ENCODE measurements at places on chromosomes 11 and 22. TPM values are rescaled to one million over a fixed set of nuclear protein-coding genes. Genes with fewer than 3 reads are reported as not detected.

GRCh38 chr11:76085270-76085669, 121.0 kb downstream of the WNT11 start:
- no peak for DNase-seq

- peak; percentile 62 for DNase-seq
Observed at GRCh38 chr22:18110194-18110953, at the start of gene TUBA8. TSS of gene TUBA8 (plus strand) at chr22:18110809. CDS start at chr22:18110866, 57 bp downstream.

- peak; percentile 26 for DNase-seq
Observed at GRCh38 chr22:50699756-50700386, 27.2 kb downstream of the SHANK3 start.

DNA sequence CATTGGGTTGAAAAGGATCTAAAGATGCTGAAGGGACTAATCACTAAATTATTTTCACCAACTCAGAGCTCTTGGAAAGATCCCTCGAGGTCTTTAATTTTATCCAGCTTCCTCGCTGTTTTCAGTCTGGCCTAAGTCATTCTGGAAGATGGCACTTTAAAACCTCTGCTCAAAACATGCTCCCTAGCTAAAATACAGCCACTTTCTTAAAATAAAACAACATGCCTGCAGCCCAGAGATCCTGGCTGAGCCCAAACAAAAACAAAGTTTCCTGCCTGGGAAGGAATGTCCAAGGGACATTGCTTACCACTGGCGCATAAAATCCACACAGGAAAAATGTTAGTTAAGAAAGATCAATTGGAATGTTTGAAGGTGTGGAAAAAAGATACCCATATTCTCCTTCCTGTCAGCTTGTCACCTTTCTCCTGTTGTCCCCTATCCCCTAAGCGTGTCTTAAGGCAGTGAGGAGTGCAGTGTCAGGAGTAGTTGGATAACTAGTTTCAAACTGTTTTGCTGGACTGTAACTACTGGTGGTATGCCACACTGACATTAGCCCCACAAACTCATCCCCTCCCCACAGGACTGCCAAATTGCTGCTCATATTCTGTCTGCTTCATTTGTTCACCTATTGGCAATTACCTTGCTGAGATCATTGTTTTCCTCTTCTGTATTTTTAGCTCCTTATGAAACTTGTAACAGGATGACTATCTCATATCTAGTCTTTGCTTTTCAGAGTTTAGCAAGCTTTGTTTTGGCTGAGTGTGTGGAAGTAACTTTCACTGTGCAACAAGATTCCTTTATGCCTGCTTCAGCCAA, 108.3 kb upstream of the SESN3 start:
- no peak for DNase-seq

- no peak for DNase-seq
Observed at GRCh38 chr11:42462558-42463310, 849.1 kb upstream of the API5 start.

DNA sequence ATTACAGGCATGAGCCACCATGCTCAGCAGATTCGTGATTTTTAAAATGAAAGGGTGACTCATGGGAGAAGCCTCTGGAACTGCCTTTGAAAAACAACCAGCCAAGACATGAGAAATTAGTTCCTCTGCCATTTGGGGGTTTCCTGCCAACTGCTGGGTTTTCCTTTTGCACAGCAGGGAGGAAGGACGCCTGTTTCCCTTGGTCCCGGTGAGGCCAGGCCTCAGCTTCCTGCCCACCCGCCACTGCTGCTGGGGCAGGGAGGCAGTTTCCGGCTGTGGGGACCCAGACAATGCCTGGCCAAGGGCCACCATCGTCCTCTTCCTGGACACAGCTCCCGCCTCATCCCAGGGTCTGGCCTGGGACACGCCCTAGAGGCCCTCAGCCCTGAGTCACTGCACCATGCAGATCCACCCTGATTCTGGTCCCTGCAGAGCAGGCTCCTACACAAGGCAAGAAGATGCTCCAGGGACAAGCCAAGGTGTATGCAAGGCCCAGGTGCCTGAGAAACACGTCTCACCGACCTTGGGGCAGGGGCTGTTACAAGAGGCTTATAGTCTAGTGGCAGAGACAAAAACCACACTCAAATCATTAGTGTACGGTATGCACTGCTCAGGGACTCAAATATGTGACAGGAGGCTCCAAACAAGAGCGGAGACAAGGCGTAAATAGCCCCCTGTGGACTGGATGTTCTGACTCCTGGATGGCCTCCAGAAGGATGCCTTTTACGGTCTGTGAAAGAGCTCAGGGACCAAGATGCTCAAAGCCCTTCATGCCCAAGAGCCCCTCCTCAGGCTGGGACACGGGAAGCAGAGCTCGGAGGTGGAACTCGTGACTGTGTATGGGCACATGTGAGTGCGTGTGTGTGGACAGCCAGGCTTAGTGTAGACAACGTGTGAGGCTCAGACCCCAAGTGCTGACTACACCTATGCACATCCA, 10.0 kb downstream of the PPM1F start:
- no peak for DNase-seq

- no peak for DNase-seq
Observed at GRCh38 chr11:86370922-86371594, 3.6 kb upstream of the CCDC81 start.

GRCh38 chr11:112658431-112658878, 302.8 kb upstream of the NCAM1 start:
- peak; percentile 38 for DNase-seq

- no peak for DNase-seq
Observed at GRCh38 chr11:15967966-15968365, 388.4 kb downstream of the SOX6 start.

- DNase-seq: no peak
Observed at GRCh38 chr11:78860720-78861422, 286.2 kb upstream of the NARS2 start.

- DNase-seq: no peak
Observed at GRCh38 chr11:126963115-126963514, 37.5 kb downstream of the KIRREL3 start.

- DNase-seq: no peak
Observed at GRCh38 chr11:32821517-32821916, 8.2 kb upstream of the PRRG4 start.

- no peak for DNase-seq
Observed at GRCh38 chr11:32105871-32106560, 15.1 kb downstream of the RCN1 start.

GRCh38 chr11:14643697-14644225, at the start of gene PDE3B:
TSS of gene PDE3B (plus strand) at chr11:14643804. CDS start at chr11:14644076, 272 bp downstream.
- peak; percentile 81 for DNase-seq

- no peak for DNase-seq
Observed at GRCh38 chr22:23245045-23245798, 64.9 kb downstream of the BCR start.

- DNase-seq: no peak
Observed at GRCh38 chr11:90318651-90319050, 95.8 kb upstream of the CHORDC1 start.

- DNase-seq: no peak
Observed at GRCh38 chr11:19160847-19161246, 40.9 kb downstream of the CSRP3 start.

DNA sequence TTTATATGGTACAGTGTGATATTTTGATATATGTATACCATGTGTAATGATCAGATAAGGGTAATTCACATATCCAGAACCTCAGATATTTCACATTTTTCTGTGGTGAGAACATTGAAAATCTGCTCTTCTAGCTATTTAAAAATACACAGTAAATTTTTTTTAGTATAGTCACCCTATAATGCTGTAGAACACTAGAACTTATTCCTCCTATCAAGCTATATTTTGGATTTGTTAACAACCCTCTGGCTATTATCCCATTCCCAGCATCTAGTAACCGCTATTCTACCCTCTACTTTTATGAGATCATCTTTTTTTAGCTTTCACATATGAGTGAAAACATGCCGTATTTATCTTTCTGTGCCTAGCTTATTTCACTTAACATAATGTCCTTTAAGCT, 65.5 kb upstream of the SYT9 start:
- no peak for DNase-seq

DNA sequence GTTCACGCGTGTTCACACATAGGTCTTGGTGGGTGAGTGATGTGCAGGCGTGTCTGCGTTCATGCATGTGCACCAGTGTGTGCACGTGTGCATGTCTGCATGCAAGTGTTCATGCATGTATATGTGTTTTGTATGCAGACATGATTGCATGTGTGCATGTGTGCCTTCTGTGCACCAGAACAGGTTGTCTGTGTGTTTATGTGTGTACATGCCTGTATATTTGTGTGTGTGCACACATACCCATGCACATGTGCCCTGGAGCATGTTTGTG, 4.9 kb downstream of the ZDHHC8 start:
- DNase-seq: no peak

DNA sequence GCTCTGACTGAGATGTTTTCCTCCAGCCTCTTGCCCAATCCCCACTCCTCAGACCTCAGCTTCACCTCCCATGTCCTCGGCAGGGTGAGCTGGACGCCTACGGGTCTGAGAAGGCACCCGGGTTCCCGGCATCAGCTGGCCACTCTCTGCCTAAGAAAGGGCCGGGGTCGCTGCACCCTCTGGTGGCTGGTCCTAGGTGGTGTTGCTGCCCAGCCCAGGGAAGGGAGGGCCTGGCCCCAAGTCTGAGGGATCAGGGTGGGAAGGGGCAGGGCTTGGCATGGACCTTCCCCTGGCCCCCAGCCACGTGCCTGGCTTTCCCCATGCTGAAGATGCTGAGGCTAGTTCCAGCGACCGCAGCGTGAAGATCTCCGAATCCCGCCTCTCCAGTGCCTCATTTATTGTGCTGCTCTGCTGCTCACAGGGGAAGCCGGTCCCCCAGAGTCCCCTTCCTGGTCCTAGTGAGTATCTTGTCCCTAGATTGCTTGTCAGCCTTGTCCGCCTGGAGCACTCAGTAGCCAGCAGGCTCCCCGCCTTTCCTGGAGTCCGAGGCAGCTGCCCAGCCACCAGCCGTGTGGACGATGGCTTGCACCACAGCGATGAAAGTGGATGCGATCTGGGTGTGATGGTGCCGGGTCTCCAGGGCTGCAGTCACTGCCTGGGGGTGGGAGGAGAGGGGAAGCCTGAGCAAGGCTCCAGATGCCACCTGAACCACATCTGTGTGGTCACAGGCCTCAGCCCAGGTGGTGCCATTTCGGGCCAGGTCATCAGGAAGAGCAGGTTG, 2.9 kb upstream of the GGT5 start:
- DNase-seq: peak; percentile 87

DNA sequence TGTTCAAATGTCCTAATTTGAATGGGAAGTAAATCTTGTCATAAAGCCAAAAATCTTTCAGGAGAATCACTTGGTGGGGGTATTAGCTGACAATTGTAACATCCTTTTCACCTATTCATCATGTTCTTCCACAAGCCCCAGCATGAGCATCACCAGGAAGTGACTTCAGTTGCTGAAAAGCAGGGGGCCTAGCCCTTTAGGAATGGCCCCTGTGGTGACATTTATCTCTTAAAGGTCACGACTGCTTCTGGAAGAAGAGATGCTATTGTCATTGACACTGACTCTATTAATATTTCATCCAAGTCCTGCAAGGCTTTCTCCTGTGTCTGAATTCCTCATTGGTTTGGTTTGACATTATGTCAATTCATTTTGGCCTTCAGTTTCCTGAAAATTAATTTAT, 92.6 kb downstream of the OR5AK2 start:
- DNase-seq: no peak

GRCh38 chr11:19679952-19680828, 32.4 kb upstream of the NAV2 start:
- no peak for DNase-seq

DNA sequence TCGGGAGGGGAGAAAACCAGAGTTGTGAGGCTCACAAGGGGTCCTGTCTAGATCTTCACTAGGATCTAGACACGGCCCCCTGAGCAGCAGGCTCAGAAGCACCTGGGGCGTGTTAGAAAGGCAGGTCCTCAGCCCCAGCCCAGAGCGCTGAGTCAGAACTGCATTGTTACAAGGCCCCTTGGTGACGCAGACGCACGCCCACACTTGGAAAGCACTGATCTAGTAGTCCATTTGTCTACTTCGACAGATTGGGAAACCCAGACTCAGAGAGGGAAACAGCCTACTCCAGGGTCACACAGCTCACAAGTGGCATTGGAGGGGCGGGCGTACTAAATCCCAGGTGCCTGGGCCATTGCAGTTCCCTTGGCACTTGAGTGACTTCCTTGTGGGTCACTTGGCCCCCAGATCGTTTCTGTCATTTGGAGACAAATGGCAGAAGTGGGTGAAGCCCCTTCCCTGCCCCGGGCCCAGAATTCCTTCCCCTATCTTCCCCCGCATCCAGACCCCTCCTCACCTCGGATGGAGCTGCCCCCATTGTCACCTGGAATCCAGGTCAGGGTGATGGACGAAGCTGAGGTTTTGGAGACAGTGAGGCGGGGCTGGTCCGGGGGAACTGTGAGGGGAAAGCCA, 110.8 kb downstream of the CEP164 start:
- no peak for DNase-seq

GRCh38 chr11:12717851-12718291, 43.6 kb downstream of the TEAD1 start:
- no peak for DNase-seq

DNA sequence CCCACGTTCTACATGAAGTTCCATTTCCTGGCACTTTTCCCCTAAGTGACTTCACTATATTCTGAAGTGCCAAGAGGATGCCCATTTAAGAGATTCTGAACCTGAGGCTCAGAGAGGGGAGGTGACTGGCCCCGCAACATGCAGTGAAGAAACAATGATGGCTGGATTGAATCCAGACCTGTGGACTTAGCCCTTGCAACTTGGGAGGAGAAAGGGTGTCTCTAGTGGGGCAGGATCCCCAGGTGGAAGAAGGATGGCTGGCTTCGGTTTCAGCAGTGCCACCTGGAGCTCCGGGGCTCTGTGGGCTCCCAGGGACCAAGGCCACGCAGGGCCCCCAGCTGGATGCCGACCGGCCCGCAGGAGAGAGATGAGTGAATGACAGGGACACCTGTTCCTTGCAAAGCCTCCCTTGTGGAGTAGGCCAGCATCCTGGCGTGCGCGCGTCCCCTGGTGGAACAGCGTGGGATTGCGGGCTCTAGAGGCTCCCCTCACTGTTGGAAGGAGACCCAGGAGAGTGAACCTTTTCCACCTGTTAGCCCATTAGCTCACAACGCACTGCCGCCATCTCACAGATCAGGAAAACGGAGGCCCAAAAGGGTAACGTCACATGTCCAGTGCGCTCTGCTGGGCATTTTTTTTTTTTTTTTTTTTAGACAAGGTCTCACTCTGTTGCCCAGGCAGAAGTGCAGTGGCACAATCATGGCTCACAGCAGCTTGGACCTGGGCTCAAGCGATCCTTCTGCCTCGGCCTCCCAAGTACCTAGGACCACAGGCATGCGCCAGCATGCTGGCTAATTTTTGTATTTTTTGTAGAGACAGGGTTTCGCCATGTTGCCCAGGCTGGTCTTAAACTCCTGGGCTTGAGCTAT, 104.7 kb downstream of the KIAA1671 start:
- peak; percentile 93 for DNase-seq

OR8D4 gene
- total RNA-seq: not detected

OR52E1 gene
- not detected for total RNA-seq

CCDC82 gene
- 56.3 TPM for total RNA-seq

DCPS gene
- total RNA-seq: 7.2 TPM

KIRREL3 gene
- 25.3 TPM for total RNA-seq

RAPSN gene
- total RNA-seq: 0.54 TPM

SLC22A8 gene
- total RNA-seq: not detected

C11orf91 gene
- total RNA-seq: not detected

BCO2 gene
- total RNA-seq: 2.6 TPM

CSF2RB gene
- total RNA-seq: not detected

ANKK1 gene
- total RNA-seq: not detected

DRICH1 gene
- not detected for total RNA-seq

TSPAN4 gene
- 82.5 TPM for total RNA-seq

CADM1 gene
- total RNA-seq: 1,339 TPM

KREMEN1 gene
- total RNA-seq: 20.5 TPM

C22orf31 gene
- total RNA-seq: not detected

CHRM1 gene
- not detected for total RNA-seq

DDX25 gene
- total RNA-seq: 11.3 TPM
